ENCODE measurements at places on chromosomes 7 and 10.

DNA sequence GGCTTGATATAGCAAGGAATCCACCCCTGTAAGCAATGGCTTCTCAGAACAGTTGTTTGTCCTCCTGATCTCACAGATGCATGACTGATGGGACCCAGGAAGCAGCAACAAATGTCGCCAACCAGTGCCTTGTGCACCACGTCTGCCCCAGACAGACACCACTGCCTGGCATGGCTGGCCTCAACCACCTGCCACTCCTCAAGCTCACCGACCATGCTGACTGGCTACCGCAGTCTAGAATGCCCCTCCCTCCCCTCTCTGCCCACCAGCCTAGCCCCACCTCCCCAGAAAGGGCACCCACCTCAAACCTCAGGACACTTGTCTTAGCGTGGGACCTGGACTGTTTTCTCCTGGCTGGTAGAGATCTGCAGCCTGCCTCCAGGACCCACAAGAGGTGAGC is 24.0 kb downstream of the LRRC20 start:
- DNase-seq: no peak

- DNase-seq: peak; percentile 60
Measured at GRCh38 chr10:14971867-14972448, 12.8 kb downstream of the MEIG1 start.

DNA sequence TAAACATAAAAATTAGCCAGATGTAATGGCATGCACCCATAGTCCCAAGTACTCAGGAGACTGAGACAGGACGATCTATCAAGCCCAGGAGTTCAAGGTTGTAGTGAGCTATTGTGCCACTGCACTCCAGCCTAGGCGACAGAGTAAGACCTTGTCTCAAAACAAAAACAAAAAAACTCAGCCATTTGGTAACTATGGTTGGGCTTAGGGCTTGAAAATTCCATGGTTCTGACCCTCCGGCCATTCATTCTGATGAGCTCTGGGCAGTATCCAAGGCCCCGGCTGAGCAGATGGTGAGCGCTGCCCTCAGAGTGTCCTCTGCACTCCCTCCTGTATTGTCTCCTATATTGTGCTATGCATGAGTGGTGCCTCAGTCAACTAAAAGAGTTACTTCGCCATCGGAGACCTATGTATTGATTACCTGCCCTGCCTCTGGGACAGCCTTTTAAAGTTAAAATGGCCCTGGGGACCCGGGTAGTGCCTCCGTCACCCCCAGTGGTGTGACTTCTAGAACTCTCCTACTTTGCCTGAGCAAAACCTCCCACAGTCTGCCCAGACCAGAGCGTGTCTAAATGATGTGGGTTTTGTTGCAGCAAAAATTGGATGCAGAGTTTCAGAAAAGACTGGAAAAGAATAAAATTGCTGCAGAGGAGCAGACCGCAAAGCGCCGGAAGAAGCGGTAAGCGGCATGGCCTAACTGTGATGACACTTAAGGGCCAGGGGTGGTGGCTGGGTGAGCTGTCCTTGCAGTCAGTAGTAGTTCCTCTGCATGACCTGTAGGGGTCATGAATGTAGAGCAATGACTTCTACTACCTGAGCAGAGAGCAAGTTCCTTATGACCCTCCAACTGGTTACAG is 8.1 kb downstream of the PRKRIP1 start:
- peak; percentile 50 for DNase-seq

DNA sequence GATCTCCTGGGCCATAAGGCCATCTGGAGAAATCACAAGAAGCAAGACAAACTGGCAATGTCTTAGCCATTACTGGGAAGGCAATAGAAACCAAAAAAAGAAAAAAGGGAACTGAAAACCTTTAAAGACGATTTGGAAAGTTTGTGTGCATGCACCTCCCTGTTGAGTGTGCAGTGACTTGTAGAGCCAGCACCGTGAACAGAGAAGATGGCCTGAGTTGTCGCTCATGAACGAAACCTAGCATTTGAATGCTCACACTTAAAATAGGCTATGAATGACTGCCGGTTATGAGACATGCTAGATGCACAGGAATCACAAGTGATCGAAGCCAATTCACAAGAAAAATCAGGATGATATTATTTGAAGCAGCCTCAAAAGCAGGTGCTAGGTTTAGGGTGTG is 151.3 kb upstream of the ADO start:
- DNase-seq: no peak

- no peak for DNase-seq
Measured at GRCh38 chr7:28529755-28530154, 117.4 kb downstream of the CREB5 start.

GRCh38 chr10:60497364-60497763 is 107.7 kb upstream of the ANK3 start:
- DNase-seq: no peak

- no peak for DNase-seq
Measured at GRCh38 chr10:25561758-25562157, 372.3 kb upstream of the MYO3A start.

GRCh38 chr10:77837248-77837924 is 89.2 kb downstream of the DLG5 start:
- DNase-seq: peak; percentile 70

GRCh38 chr10:78859769-78860168 is 209.0 kb upstream of the ZMIZ1 start:
- DNase-seq: no peak

- DNase-seq: no peak
Measured at GRCh38 chr7:130947792-130948580, 214.0 kb upstream of the KLF14 start.

DNA sequence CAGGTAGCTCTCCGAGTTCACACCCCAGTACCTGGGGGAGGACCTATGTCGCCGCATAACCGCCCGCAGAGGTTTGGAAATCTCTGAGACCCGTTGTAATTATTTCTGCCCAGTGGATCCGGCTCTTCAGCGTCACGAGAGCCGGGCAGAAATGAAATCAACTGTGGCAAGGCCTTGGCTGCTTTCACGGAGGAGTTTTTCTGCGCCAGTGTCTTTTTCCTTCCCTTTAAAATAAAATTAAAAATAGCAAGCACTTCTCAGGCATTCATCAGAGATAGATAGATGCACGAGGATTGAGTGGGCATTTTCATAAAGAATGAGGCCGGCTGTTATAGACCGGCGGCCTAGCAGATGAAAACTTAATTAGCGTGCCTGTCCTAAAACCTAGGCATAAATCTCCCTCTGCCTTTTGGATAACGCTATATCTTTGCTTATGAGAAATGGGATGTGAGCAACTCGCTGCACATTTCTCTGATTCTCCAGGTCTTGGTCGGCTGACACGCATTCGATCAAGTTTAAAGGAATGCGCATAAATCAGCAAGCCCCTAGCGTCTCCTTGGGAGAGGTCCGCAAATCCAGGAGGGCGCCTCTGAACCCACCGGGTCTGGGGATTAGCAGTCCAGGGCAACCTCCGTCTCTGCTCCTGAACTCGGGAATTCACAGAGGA is 6.4 kb downstream of the HOXA13 start:
- DNase-seq: peak; percentile 37

DNA sequence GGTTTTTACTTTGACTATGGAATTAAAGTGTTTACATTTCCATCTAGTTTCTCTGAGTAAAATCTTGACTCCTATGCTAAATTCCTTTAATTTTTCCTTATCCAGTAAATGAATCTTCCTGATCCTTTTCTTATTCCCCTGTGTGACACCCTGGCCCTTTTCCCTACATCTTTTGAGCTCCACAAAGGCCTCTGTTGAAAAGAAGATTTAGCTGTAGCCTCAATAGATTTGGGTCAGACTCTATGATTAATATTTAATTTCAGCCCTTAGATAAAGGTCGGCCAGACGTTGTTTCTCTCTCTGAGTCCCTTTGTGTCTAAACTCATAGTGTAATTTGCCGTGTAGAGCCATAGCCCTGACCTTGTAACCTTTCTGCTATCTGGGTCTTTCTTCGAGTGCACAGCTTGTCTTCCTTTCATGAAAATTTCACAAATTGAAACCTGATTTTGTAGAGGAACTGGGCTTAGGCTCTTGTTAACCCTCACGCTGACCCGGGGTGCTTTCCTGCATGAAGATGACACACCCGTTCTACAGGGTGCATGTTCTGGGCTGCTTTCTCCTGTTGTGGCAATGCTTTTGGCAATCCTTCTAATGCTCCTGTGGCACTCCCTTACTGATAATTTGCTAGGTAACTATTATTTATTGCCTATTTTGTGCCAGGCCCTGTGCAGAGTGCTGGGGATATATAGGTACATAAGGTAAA is 21.2 kb downstream of the LSMEM1 start:
- DNase-seq: no peak

DNA sequence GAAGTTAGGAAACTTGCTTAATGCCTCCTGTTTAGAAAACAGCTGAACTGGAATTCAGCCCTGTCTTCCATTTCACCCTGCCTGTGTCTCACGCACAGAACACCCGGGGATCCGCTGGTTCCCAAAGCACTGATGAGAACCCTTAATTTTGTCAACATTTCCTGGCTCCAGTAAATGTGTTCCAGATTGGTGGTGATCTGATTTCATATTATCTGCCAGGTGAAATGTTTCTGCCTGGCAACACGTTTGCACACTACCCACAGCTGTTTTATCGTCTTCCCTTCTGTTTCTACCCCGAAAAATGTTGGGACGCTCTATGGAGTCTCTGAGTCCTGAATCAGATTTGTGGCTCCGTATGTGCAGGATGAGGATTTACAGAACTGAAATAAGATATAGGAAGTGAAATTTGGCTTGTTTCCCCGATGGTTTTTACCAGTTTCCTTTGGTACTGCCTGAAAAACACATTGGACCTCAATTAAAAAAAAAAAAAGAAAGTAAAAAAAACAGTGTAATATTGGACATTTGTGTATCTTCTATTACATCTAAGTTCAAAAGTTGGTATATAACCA is 29.0 kb downstream of the MRC1 start:
- no peak for DNase-seq

DNA sequence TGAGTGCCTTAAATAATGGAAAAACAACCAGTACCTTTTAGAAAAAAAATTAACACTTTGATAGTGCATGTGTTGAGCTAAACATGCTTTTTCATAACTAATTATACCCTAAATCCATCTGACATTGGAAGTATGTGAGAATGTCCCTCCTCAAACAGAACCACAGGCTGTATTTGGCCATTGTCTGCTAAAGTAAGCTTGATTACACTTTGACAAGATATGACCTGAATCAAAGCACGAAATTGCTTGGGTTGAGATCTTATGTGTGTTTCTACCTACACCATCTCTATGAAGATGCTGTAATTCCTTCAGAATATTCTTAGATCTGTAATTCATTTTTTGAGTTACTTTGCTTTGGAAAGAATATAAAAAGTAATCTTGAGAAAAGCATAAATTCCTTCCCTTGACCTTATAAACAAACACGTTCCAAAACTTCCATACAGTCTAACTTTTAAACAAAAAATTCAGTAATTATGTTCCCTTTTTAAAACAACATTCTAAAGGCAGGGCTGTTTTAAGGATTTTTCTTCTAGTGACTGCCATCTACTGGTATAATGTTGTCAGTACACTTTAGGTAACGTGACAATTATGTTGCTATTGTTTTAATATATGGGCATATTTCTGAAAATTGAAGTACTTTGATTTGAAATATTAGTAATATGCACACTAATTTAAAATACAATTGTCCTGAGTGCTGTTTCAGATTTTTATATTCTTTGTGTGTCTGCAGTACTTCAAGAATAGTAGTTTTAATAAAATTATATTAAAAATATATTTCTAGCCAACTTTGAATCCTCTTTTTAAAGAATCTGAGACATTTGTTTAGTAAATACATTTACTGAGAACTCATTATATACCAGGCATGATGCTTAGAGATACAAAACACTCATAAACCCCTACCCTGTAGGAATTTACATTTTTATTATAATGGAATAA is 20.9 kb downstream of the CD36 start:
- no peak for DNase-seq

DNA sequence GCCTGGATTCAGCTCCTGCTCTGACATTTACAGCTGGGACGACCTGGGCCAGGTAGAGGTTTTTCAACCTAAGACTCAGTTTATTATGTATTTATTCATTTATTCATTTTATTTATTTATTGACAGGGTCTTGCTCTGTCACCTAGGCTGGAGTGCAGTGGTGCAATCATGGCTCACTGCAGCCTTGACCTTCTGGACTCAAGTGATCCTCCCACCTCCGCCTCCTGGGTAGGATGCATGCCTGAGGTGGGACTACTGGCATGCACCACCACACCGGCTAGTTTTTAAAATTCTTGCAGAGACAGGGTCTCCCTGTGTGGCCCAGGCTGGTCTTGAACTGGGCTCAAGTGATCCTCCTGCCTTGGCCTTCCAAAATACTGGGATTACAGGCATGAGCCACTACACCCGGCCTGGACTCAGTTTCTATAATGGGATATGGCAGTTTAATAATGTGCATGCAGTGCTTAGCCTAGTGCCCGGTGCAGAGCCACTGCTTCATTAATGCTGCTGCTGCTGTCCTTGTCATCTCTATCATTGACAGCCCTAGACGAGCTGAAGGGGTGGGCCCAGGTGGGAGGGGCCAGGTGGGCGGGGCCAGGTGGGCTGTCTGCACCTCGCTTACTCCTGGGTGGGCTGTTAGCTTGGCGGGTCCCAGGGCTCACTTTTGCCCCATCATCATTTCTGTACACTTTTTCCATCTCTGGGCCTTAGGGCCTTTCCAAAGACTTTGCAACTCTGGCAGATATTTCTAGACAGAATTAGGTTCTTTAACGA is 92.6 kb downstream of the LHPP start:
- DNase-seq: no peak

- no peak for DNase-seq
Measured at GRCh38 chr7:151715666-151716315, 161.1 kb downstream of the PRKAG2 start.

DNA sequence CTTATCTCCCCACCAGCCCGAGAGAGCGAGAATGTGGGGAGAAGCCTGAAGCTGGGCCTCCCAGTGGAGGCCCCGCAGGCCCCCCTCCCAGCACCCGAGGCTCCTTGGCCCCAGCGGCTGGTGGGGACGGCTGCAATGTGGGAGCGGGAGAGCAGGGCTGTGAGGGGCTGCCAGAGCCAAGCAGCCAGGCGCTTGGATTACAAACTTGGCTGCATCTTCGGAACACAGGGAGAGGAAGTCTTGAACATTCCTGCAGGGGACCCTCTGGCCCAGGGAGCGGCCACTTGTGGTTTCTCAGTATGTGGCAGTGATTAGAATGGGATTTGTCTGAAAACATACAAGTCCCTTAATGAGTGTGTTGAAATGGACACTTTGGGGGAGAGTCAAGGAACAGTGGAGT is 23.2 kb downstream of the ELN start:
- no peak for DNase-seq

- no peak for DNase-seq
Measured at GRCh38 chr7:47846138-47846836, 102.0 kb downstream of the PKD1L1 start.
